PC-3 (cell line): ENCODE measurements at places on chromosomes 13 and 19. TPM values are rescaled to one million over a fixed set of nuclear protein-coding genes. Genes with fewer than 3 reads are reported as not detected.

OR7C1 gene
- total RNA-seq: not detected in 2 replicates

NOVA2 gene
- 0.06 TPM in 1 of 2 replicates, not detected in the other for total RNA-seq

GRCh38 chr13:44011036-44011435, 131.3 kb downstream of the LACC1 start:
- no peak for DNase-seq

- DNase-seq: peak; percentile 35
Measured at GRCh38 chr19:5407356-5407755, 47.9 kb upstream of the ZNRF4 start.

GRCh38 chr13:99971576-99972189, at the start of gene ZIC5:
Gene ZIC5, minus strand, starts transcription at chr13:99971767. Its CDS starts 164 bp downstream, at chr13:99971603.
- no peak for DNase-seq
